Iris pigment epithelial cell (primary cell): ENCODE measurements at places on chromosomes 1 and 21.
A peak's percentile ranks its signal among the peaks of the same experiment; 100 is the strongest.

DNA sequence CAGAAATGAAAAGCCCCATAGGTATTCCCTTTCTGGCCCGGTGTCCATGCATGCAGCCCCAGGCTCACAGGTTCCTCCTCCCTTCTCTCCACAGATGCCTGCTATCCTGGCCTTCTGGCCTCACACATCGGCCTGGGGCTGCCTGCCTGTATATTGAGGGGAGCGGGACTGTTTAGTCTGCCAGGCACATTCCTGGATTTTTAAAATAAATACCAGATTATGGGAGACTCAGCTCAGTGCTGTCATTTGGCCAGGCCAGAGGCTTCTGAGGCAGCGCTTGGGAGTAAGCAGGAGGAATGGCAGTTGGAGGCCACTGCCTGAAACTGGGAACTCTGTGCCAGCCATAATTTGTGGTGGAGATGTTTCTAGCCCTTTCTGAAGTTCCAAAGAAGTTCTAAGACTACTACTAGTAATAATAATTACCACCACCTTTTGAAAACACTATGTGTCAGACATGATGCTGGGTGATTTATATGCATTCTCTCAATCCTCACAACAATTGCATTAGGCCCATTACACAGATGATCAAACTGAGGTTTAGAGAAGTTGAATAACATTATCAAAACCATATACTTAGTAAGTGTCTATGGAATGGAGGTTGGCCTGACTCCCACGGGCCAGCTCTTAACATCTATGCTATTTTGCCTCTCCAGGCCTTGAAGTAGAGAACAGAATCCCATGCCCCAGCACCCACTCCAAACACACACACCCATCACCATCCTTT, 107.6 kb downstream of the PLXNA2 start:
- DNase-seq = no peak

DNA sequence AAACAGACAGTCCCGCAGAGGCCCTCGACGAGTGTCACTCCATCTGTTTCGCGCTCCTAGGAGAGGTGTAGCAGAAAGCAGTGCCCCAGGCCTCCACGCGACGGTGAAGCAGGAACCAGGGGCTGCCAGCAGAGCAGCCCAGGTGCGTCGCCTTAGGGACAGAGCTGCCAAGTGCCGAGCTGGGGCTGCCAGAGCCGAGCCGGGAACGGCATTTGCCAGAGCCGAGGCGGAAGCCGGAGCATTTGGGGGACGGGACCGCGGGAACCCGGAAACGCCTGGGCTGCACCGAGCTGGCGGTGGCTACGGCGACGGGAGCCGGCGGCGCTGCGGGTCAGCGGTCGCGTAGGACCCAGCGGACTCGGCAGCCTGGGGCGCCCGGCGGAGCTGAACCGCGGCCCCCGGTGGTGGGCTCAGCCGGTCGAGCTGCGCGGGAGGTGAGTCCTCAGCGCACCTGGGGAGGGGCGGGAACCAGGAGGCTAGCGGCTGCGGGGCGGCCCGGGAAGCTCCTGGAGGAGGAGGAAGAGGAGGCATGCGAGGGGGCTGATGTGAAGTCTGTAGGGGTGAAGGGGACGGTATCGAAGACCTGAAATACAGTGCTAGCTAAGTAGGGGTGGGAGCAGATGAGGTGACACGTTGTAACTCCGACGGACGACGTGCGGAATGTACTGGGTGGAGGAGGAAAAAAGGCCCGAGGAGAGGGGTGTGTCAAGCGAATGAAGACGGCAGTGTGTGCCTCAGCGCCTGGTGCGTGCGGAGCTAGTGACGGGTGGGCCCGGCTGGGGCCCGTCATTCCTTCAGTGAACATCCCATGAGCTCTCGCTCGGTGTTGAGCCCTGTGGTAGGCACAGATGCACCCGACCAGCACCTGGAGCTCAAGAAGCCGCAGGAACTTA, at the start of gene SLC35A3:
Gene SLC35A3, plus strand, starts transcription at position 268 of the 893 bp plus-strand sequence. CDS start 23,559 bp downstream, outside the sequence.
- DNase-seq = peak; percentile 64

DNA sequence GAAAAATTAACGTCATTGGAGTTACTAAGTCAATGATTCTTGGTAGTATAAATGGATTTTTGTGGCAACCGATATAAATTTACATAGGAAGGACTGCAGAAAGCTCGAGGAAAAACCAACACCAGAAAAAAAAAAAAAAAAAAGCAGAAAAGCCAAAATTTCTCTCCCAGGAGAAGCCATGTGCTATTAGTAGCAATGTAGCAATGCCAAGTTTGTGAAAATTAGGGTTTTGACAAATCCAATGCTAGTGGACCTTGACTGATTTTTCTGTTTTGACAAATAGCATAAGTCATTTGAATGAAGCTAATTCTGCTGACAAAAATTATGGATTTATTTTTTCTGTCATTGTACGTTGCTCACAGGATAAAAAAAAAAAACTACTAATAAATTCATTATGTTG, 1561.9 kb downstream of the MRPL39 start:
- DNase-seq = no peak

- DNase-seq = no peak
Measured at GRCh38 chr1:223513309-223513708, 120.1 kb downstream of the CCDC185 start.

DNA sequence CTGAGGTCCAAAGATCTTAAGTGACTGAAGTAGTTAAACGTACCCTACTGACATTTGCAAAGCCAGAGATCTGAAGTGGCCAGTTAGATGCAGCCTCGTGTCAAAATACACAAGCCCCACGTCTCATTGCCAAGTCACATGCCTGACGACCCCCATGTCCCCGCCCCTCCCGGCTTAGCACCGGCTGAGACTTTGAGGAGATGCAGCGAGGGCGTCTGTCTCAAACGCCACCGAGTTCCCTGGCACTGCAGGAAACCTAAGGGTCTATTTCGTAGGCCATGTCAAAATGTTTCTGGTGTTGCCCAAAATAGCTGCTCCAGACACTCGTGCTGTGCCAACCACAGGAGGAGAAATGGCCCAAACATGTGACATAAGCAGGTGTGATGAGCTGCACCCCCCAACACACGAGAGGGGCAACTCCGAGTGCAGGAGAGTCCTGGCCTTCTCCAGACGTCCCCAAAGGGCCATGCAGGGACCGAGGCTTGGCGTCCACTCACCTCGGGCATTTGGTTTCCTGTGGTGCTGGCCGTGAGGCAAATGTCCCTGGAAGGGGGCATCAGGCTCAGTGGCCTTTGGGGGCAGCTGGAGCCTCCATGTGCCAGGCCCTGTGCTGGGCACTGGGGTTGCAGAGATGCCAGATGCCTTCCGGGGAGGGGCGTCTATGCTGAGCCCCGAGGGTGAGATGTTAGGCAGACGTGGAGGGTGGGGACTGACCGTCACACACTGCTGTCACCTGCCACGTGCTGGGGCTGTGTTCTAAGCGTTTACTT, 67.0 kb downstream of the MATN1 start:
- no peak for DNase-seq

DNA sequence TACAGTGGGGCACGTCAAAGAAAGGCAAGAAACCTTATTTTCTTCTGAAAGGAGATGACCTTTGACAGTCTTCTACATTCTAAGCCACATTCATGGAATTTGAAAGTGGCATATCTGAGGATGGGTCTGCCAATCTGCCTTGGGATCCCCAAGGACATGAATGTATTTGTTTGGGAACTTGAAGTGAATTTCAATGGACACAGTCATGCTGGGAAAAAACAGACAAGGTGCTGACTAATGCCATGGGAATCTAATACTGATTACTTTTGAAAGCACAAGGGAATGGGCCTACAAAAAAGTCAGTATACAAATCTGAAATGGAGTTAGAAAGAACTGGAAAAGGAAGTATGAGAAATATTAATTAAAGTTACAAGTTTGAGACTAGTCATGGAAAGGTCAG, 128.8 kb downstream of the KCNJ6 start:
- DNase-seq = peak; percentile 87

GRCh38 chr1:36816348-36816747, 218.0 kb downstream of the GRIK3 start:
- no peak for DNase-seq

- peak; percentile 67 for DNase-seq
Measured at GRCh38 chr21:34802180-34802899, 133.5 kb downstream of the CLIC6 start.

GRCh38 chr1:54608566-54609230, 14.6 kb downstream of the FAM151A start:
- DNase-seq = no peak

- no peak for DNase-seq
Measured at GRCh38 chr1:87790756-87791155, 462.1 kb downstream of the LMO4 start.

- no peak for DNase-seq
Measured at GRCh38 chr1:62484824-62485468, 48.1 kb downstream of the USP1 start.

- DNase-seq = no peak
Measured at GRCh38 chr1:19358710-19359109, 46.6 kb downstream of the SLC66A1 start.

- DNase-seq = peak; percentile 54
Measured at GRCh38 chr1:186295980-186296379, 79.1 kb downstream of the TPR start.

DNA sequence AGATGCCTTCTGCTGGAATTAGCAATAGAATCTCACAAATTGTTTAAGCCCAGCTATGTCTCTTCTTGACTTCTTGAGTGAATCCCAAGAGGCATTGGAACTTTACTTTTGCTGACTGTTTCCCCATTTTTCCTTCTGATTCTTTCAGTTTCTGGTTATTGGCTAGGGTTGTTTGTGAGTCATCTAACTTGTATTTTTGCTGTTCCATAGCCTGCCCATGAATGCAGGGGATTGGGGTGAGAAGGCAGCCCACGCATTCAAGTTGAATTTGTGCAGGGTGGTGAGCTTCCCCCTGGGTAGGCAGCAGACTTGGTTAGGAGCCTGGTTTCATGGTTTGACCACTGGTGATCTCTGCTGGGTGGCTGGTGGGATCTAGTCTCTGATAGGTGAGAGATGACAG, 10.4 kb upstream of the KLF17 start:
- DNase-seq = peak; percentile 58

DNA sequence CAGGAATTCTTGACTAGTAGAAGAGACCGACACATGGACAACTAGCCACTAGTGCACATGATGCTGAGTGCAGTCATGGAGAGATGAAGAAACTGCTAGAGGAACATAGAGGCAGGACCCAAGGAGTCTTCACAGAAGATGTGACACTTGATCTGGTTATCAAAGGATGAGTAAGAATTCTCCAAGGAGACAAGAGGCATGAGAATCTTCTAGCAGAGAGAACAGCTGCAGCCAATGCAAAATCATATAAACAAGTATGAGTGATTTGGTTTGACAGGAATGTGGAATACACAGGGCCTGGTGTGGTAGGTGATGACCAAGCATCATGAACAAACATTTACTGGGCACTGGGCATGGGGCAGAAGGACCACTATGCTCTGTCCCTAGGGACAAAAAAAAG, 140.9 kb upstream of the CTTNBP2NL start:
- peak; percentile 17 for DNase-seq

GRCh38 chr21:42356046-42356445, 5.3 kb upstream of the TFF2 start:
- DNase-seq = no peak

- no peak for DNase-seq
Measured at GRCh38 chr1:198925567-198925966, 286.7 kb downstream of the PTPRC start.

- peak; percentile 84 for DNase-seq
Measured at GRCh38 chr1:77762072-77762476, 2.4 kb upstream of the USP33 start.

GRCh38 chr1:177596485-177596884, 373.4 kb downstream of the SEC16B start:
- DNase-seq = no peak

GRCh38 chr1:1956101-1956500, 37.0 kb upstream of the TMEM52 start:
- no peak for DNase-seq

DNA sequence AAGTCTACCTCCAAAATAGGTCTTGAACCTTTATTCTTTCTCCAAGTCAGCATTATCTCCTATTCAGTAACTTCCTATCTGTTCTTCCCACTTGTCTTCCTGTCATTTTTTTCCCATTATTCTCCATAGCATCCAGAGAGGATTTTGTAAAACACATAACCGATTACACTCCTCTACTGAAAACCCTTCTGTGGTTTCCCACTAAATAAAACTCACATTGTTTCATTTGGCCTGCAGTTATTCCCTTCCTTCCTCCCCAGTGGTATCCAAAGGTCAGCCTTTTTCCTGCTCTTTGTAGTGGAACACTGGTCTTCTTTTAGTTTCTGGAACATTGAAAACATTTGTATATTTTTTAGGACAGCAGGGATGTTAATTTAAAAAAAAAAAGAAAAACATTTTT, 266.0 kb downstream of the GPR52 start:
- no peak for DNase-seq

- peak; percentile 78 for DNase-seq
Measured at GRCh38 chr1:90850898-90851710, 134.0 kb upstream of the BARHL2 start.

DNA sequence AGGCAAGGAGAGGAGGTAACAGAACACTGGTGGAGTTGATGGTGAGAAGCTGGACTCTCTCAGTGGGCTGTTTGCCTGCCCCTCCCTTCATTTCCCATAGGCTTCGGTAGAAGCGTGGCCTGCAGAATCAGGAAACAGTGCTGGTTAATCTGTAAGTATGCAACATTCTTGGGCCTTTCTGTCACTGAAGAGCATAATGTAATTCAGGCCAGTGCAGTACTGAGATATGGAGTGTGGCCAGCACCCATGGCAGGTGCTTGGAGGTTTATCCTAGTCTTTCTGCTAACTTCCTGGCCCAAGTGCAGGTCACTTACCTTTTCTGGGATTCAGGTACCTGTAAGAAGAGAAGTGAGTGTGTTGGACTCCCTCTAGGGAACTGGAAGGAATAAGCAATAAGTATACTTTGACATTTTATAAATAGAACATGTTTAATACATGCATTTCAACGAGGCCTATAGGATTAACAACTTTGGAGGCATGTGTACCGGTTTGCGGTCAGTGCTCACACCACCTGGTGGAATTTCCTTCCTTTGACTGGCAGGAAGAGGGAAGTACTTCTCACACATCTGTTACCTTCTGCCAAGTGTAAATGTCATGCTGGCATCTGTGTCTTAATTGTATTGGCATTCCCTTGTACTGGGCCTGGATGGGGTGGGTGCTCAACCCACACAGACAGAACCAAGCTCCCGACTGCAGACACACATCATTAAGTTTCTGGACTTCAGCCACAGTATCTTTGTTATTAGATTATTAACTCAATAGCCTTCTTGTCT, 105.5 kb downstream of the KIF26B start:
- no peak for DNase-seq
